ENCODE measurements at places on chromosomes 1 and 21.

DNA sequence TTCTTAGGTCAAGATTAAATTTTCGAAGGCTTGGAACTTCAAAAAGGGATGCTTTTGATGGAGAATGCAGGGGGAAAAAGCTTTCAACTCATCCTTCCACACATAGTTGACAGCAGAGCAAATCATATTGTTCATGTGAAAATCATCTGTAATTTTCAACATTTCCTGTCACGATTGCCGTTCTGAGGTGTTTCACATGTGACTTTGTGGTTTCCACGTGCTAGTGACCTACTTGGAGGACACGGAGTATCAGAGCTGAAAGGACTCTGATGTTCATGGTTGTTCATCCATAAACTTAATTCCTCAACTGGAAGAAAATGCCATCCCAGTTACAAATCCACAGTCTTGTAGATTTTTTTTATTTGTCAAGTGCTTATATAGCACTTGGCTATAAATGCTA, 79.1 kb downstream of the ZP4 start:
- DNase-seq, result no peak

GRCh38 chr1:225155555-225155954, 226.1 kb downstream of the DNAH14 start:
- DNase-seq, result no peak

DNA sequence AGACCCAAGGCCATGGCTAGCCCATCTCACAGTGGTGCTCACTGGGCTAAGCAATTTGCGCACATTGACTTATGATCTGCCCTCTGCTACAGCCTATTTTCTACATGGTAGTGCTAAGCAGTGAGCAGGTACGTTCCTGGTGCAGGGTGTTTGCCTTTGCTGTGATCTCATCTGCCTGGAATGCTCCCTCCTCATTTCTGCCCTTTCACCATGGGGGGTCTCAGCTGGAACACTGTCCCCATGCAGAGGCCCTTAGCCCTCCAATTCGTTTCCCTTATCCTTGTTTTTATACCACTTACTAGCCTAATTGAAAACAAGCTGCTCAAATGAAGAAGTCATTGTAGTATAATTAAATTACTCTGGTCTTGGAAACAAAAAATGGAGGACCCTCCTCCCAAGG, 2.0 kb upstream of the B3GALT5 start:
- DNase-seq, result no peak

GRCh38 chr1:14506471-14507255, 91.8 kb upstream of the KAZN start:
- no peak for DNase-seq

- no peak for DNase-seq
Measured at GRCh38 chr1:75785320-75785982, 605 bp upstream of the RABGGTB start.

- DNase-seq, result no peak
Measured at GRCh38 chr1:67850611-67851075, 17.4 kb upstream of the GNG12 start.

DNA sequence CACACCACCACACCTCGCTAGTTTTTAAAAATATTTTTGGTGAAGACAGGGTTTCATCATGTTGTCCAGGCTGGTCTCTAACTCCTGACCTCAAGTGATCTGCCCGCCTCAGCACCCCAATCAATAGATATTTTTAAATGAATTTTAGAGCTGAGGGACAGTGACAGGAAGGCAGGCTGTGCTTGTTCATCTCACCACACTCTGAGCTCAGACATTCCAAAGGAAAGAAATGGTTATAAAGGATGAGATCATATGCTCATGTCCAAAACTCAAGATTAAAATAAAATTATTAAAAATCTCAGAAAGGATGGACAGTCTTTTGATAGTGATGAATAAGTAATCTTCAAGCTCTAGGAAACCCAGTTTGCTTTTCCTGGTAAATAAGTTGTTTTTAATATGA, 40.9 kb downstream of the L1TD1 start:
- no peak for DNase-seq

DNA sequence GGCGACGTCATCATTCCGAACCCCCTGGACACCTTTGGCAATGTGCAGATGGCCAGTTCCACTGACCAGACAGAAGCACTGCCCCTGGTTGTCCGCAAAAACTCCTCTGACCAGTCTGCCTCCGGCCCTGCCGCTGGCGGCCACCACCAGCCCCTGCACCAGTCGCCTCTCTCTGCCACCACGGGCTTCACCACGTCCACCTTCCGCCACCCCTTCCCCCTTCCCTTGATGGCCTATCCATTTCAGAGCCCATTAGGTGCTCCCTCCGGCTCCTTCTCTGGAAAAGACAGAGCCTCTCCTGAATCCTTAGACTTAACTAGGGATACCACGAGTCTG, 10.0 kb downstream of the PROX1 start:
- DNase-seq, result no peak

- no peak for DNase-seq
Measured at GRCh38 chr1:32703479-32704291, 1.1 kb upstream of the SYNC start.

DNA sequence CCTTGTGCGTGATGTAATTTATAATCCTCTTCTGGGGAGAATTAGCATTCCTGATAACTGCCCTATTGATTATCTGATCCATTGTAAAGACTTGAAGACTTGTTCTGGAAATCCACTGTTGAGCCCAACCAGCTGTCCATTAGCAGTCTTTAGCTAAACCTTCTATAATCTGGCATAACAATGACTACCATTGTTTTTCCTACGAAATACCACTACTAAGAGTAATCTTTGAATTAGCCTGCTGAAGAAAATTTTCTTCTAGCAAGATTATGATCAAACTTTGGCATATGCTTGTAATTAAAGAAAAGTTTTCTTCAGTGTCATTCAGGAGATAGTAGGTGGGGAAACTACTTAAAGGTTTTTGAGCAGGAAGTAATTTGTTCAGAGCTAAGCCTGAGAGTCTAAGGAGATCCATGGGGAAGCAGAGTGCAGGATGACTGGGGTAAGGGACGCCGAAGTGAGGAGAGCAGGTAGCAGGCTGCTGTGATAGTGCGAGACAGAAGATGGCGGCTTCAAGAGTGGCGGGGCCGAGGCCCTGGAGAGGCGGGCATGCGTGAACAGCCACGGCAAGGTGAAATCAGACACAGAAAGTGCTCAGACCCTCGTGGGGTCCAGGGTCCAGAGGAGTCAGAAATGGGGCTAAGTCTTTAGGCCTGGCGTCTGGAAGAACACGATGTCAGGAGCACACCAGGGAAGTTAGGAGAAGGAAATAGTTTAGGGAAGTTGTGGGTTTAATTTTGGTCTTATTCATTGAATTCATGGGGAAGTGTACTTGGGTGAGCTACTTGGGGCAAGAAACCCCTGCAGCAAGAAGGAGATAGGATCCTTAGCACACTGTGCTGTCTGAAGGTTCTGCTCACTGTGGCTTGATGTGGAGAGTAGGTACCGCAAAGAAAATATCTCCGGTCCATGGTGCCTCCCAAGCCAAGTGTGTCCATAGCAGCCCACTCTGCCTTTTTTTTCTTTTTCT, 112.6 kb upstream of the ADAR start:
- DNase-seq, result no peak

GRCh38 chr1:17844185-17844826, 89.2 kb downstream of the ACTL8 start:
- no peak for DNase-seq

GRCh38 chr1:230950404-230950803, 28.3 kb downstream of the TTC13 start:
- DNase-seq, result no peak

- DNase-seq, result no peak
Measured at GRCh38 chr1:111467865-111468716, 5.7 kb upstream of the C1orf162 start.

Data from D721Med (cell line).